Kidney capillary endothelial cell (primary cell): ENCODE measurements at places on chromosomes 11 and 22.

DNA sequence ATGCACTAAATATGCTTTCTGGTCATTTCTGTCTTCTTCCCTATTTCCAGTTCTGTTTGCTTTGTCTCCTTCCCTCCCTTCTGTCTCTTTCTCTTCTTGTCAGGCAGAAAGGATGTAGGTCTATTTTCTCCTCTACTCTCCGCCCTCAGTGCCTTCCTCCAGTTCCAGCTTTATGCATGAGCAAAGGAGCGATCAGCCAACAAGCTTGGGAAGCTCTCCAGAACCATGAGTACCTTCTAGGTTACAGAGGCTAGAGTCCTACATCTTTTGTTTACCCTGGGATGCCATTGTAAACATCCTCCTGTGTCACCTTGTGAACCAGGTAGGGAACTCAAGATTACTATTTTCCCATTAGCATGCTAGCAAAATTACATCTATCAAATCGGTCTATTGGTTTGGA, 7.9 kb upstream of the SPON1 start:
- no peak for DNase-seq

DNA sequence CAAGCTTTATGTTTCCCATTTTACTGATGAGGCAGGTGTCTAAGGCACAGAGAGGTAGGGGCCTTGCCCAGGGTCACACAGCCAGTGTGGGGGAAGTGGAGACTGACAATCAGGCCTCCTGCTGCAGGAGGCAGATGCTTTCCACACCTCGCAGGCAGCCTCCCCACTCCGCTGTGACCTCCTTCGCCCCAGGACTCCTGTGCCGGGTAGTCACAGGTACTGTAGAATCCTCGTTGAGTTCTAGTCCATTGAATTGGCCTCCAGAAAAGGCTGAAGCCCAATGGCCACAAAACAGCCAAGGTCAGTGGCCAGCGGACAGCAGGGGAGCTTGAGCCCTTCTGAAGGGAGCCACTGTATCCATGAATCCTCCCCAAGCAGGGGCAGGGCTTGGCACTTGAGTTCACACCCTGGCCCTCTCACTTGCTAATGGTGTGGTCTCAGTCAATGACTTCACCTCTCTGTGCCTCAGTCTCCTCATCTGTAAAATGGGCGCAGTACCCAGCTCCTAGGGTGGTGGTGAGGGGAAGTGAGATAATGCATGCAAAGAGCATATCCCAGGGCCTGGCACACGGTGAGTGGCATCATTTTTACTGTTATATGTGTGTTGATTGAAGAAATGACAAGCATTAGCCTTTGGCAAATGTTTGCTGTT, 1.1 kb upstream of the FXYD2 start:
- no peak for DNase-seq

- no peak for DNase-seq
These were observed 17.9 kb downstream of the NADSYN1 start for GRCh38 chr11:71470946-71471345.

- peak; percentile 79 for DNase-seq
These were observed 9.2 kb upstream of the CBL start for GRCh38 chr11:119196833-119197483.
